DMS53 (cell line): ENCODE measurements at places on chromosomes 12 and 14.
A peak's percentile ranks its signal among the peaks of the same experiment; 100 is the strongest.

- no peak for DNase-seq
Observed at GRCh38 chr12:6096527-6096926, 27.9 kb downstream of the VWF start.

DNA sequence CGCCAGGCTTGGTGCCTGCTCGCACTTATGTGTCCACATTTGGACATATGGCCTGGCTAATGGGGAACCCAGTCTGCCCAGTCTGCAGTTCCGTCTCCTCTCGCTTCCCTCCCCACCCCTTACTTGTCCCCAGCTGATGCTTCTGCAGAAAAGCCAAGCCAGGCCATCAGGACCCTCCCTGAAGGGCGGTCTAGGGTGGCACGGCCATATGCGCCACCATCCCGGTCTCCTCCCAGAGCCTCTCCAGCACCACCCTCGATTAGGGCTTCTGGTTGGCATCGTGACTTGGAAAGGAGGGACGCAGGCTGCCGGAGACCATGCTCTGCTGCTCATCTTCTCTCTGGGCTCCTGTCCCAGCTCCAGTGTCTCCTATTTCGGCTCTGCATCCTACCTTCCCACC, 54.6 kb downstream of the CALM1 start:
- no peak for DNase-seq

- no peak for DNase-seq
Observed at GRCh38 chr12:71552728-71553501, 110.7 kb downstream of the ZFC3H1 start.

DNA sequence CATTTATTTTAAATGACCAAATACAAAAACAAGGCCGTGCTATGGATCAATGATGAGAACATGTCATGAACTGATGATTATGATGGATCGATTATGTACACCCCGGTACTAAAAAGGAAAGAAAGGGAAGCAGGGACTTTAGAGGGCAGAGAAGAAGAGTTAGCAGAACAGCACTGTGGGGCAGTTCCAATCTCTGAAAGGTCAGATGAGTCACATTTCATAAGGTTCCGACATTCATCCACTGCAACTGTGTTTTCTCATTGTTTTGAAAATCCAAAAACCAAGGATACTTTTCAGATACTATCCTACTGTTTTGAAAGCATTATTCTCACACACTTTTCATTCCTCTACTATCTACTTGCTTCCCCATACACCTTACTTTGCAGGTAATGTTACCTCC, 169.3 kb downstream of the STXBP6 start:
- DNase-seq, result no peak

DNA sequence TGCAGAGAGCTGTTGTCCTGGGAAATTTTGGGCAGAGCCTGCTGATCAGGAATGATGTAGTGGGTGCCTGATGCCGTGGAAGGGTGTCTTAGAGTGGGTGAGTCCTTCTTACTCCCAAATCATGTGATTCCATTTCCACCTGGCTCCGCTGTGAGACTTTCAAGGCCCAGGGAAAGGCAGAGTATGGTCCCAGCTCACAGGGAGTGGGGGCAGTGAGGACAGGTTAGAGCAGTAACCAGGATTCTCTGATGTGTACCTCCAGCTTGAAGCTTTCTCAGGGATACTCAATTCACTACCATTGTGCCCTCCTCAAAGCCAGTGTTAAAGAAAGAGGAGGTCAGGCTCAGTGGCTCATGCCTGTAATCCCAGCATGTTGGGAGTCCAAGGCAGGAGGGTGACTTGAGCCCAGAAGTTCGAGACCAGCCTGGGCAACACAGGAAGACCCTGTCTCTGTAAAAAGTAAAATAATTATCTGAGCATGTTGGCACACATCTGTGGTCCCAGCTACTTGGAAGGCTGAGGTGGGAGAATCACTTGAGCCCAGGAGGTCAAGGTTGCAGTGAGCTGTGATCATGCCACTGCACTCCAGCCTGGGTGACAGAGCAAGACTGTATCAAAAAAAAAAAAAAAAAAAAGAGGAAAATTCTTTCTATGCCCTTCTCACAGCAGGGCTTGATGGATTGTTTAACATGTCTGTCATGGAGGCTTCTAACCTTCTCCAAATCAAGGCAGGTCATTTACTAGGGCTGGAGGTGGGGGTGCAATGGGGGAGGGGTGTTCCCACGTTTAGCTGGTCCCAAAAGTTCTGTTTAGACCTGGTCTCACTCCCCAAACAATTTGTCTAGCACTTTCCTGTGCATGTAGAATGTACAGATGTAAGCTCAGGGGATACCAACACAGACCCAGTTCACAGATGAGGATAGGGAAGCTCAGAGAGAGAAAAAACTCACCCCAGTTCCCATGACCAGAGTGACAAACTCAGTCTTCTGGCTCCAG, 12.5 kb upstream of the IQSEC3 start:
- DNase-seq, result no peak

DNA sequence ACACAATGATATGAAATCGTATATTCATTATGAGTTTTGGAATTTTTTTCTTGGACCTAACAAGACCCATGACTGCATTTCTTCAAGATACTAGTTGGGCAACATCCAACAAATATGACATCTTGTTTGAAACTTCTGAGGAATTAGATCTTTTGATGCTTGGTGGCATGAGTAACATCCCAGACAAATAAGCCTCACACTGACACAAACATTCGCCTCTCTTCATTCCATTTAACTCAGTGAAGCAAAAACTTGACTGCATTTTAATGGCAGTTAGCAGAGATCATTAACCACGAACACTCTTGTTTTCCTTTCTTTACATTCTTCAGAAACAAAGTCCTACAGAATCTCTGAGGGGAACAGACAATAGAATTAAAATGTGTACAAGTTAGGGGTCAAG, 758.3 kb downstream of the C12orf50 start:
- DNase-seq, result no peak

DNA sequence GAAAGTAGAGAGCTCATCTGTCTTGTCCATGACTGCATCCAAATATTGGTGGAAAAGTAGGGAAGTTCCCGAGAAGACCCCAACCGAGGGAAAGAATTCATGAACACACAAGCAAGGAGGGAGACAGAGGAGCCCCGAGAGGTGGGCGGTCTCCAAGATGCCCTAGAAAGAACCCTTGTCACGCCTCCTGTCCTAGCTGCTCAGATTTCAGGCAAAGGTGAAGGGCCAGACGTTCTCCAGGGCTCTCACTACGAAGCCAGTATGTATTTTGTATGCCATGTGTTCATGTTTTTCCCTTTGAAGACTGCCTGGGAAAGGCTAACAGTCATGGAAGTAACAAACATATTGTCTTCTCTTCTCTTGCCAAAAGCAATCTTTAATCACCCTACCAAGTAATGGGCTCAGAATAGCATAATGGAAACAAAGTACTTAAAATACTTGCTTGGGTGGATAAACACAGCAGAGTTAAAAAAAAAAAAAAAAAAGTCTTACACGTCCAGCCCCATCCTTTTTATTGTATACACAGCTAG, 99.2 kb upstream of the TBX3 start:
- no peak for DNase-seq

GRCh38 chr12:89507015-89507824, 17.4 kb downstream of the GALNT4 start:
- DNase-seq, result peak; percentile 52

- peak; percentile 97 for DNase-seq
Observed at GRCh38 chr12:46473634-46474329, 101.2 kb upstream of the SLC38A2 start.

GRCh38 chr14:90645842-90646443, 170.3 kb downstream of the TTC7B start:
- peak; percentile 54 for DNase-seq

DNA sequence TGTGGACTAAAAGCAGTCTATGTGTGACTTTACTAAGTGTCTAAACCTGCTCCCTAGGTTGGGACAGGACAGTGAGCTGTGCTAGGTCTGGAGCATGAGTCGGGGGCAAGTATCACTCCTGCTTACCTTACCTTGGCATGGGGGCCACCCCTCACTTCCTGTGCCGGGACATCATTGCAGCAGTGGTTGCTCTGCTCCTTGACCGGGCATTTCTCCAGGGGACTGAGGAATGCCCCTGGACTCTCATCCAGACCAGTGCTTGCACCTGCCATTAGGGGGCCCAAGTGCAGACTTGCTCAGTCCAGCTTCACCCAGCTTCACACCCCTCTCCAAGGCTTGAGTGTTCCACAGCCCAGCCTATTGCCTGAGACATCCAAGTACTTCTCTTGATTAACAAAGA, 84.7 kb upstream of the NELL2 start:
- peak; percentile 40 for DNase-seq

- DNase-seq, result no peak
Observed at GRCh38 chr12:47736877-47737676, 11.8 kb upstream of the ENDOU start.

DNA sequence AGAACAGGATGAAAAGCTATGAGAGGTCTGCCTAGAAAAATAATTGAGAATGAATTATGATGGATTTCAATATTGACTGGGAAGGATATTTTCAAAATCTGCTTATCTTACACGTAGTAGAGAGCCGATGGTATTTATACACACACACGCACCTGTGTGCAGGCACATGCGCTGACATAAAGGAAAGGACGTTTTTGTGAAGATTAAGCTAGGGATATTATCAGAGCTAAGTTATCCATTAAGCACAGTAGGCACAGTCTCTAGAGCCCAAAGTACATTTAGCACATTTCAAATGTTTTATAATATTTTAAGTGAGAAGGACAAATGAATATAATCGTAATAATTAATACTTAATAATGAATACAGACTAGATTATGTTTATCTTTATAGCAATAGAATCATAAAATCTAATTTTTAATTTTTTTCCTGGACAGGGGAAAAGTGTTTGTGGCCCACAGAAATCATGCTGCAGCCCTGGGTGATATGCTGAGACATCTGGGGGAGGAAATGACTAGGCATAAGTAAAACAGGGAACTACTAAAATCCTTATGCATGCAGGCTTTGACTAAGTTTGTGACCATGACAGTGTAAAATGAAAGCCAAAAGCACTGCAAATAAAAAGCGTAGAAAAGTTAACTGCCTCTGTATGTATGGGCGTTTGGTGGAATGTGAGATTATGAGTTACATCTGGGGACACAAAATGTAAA, 146.1 kb downstream of the KITLG start:
- DNase-seq, result no peak

DNA sequence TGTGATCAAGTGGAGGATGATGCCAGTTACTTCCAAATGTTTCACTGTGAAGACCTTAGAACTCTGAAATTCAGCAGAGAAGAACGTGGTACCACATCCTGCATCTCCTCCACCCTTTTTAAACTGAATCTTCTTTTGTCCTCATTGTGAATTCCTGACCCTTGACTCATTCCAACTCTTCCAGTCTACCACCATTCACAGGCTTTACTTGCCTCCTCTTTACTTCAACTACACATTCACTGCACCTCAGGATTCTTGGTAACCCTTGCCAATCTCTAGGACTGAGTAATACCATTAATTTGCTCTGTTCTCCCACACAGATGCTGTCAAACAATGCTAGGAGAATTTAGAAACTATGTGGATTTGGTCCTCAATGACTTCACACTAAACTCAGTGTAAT, 37.3 kb downstream of the PPP1R12A start:
- no peak for DNase-seq

DNA sequence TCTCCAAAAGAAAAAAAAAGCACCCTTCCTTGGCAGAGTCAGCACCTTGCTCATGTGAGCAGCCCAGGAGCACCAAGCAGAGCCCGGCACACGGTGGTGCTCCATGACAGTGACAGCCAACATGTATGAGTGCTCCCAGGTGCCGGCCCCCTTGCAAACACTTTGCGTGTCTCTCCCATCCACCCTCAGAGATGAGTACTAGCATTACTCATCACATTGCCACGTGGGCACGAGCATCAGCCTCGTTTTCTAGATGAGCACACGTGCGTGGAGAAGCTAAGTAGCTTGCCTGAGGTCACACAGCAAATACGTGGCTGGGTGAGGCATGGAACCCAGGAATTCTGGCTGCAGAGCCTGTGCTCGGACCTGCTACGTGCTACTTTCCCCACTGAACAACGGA, 177.9 kb upstream of the PRMT8 start:
- peak; percentile 100 for DNase-seq

DNA sequence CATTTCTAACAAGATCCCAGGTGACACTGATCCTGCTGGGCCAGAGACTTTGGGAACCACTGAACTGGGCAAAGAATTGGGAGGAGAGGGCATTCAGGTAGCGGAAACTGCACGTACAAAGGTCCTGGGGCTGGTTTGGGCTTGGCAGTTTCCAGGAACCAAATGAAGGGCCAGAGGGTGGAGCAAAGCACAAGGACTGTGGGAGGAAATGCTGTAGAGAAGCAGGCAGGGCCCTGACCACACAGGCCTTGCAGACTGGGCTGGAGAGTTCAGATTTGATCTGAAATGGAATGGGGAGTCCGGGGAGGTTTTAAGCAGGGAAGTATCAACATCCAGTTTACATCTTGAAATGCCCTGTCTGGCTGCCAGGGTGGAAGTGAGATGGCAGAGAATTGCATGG, 195.1 kb downstream of the PHETA1 start:
- no peak for DNase-seq

DNA sequence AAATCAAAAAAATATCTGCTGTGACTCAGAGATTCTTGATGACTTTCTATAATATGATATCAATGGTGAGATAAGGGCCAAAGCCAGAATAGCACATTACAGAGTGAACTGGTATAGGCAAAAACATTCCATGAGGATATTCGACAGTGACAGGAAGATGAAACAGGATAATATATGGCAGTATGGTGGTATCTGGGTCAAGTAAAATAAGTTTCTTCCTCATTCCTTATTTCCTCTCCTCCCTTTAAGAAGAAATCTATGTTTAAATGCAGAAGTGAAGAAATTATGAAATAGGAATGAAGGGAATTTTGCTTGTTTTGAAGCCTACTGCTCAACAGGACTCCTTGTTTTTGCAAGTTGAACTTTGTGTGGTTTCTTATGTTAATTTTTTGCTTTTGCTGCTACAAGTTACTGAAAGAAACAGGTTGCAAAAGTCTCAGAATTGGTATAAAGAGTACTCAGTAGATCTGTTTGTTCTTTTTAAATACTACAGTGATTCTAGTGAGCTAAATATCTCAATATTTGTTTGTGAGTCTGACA, 7.0 kb downstream of the ACSS3 start:
- DNase-seq, result peak; percentile 30

- peak; percentile 61 for DNase-seq
Observed at GRCh38 chr12:75909714-75910656, 121.6 kb downstream of the PHLDA1 start.

- DNase-seq, result no peak
Observed at GRCh38 chr12:11654802-11655201, 5.3 kb downstream of the ETV6 start.

DNA sequence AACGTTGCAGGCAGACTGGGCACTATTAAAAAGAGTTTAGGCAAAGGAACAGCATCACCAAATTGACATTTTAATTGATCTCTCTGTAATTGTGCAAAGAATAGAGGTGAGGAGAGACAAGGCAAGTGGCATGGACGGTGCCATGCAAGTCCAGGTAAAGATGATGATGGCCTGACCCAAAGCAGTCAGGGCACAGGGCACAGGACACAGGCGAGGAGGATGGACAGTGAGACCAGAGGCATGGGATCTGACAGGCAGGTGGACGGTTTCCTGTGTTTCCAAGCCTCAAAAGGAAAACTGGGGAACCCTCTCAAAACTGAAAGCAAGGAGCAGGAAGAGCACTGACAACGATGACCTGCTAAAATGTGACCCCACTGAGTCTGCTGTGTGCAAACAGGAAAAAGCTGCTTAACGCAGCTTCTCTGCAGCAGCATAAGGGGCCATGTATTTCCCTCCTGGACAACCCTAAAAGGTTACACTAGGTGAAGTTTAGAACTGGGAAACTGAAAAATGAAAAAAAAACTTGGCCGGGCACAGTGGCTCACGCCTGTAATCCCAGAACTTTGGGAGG, 50.9 kb downstream of the CLIP1 start:
- DNase-seq, result no peak
